CD4-positive, alpha-beta T cell (primary cell): ENCODE measurements at places on chromosomes 13 and 19. TPM values are rescaled to one million over a fixed set of nuclear protein-coding genes. Genes with fewer than 3 reads are reported as not detected.

DNA sequence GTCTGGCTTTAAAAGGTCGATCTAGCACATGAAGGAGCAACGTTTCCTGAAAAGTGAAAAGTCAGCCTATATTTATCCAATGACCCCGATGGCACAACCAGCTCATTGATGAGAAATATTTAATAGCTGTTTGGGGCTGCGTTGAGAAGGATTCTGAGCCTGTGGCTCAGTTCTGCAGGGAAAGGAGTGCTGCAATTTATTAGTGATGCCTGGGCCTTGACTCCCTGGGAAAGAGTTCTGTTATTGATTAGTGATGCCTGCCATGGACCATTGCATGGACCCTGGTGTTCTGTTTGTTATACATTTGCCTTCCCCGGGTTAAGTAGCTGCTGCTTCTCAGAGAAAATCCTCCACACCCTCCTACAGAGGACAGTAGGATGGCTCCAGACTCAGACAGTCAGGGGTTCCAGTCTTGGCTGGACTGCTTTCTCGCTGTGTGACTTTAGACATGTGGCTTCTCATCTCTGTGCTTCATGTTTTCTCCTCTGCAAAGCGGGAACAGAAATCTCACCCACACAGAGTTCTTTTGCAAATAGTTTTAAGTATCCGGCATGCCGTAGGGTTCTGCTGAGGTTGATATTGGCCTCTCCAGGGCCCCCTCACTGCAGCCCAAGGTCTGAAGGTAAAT is 17.7 kb upstream of the PTPRS start:
- DNase-seq, result no peak

The PEG3 gene
- total RNA-seq, result 0.06 TPM

DNA sequence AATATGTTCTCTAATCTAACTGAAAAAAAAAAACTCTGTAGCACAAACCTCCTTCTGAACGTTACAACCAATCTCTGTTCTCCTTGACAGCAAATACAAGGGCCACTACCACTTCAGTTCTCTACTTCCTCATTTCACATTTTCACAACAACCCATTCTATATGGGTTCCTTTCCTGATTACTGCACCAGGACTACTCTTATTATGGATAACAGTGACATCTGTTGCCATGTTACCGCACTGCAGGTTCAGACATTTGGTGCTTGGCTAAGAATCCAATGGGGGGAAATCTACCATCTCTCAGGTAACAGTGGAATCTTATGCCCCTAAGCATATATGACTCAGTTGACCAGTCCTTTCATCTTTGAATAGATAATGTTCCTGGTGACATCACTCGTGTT is 11.6 kb upstream of the FPR3 start:
- peak; percentile 44 for DNase-seq

The ETV2 gene
- 0.58 TPM for total RNA-seq

GRCh38 chr19:34173193-34173956 is 1.1 kb downstream of the LSM14A start:
- peak; percentile 3 for DNase-seq

The GSX1 gene
- not detected for total RNA-seq

- no peak for DNase-seq
Measured at GRCh38 chr13:111418101-111418500, 97.7 kb downstream of the TEX29 start.

DNA sequence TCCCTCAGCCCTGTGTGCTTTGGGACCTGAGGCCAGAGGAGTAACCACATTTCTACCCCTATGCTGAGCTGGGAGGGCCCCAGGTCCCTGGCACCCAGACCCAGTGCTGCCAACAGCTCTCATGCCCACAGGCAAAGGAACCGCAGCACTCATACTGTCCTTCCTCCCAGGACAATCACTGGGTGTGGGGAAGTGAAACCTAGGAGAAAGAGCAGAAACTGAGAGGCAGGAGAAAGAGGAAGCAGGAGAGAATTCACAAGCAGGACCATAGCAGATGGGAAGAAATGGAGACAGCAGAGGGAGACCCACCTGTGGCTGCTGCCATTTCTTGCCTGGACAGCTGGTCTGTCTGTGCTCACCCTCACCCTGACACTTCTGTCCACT is 18.9 kb downstream of the CCDC97 start:
- no peak for DNase-seq

DNA sequence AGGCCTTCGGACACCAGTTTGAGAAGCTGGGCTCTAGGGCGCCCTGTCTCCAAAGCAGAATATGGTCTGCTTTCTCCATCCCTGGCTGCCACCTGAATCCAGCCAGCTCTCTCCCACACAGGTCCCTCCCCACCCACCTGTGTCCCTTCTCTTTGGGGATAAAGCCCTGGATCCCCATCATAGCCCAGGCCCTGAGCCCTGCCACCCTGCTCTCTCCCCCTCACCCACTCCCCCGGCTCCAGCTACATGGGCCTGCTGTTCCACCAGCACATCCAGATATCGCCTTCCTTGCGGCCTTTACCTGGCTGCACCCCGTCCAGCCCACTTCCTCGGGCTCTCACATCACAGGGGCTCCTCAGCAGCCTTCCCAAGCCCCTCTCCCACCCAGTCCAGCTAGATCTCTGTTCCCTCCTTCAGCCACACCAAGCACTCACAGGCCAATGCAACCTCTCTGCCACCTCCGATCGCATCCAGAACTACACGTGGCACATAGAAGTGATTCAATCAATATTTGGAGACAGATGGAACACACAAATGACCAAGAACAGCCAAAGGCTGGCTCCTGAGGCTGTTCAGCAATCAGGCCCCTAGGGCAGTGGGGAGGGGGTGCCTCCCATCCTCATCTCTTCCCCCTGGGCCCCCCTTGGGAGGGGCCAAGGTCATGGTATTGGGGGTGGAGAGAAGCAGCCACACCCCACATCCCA is 7.6 kb downstream of the AKT2 start:
- DNase-seq, result no peak

GRCh38 chr13:50794226-50794625 is 49.3 kb downstream of the DLEU7 start:
- DNase-seq, result no peak

GRCh38 chr13:69935043-69935442 is 172.6 kb upstream of the ATXN8OS start:
- DNase-seq, result no peak

DNA sequence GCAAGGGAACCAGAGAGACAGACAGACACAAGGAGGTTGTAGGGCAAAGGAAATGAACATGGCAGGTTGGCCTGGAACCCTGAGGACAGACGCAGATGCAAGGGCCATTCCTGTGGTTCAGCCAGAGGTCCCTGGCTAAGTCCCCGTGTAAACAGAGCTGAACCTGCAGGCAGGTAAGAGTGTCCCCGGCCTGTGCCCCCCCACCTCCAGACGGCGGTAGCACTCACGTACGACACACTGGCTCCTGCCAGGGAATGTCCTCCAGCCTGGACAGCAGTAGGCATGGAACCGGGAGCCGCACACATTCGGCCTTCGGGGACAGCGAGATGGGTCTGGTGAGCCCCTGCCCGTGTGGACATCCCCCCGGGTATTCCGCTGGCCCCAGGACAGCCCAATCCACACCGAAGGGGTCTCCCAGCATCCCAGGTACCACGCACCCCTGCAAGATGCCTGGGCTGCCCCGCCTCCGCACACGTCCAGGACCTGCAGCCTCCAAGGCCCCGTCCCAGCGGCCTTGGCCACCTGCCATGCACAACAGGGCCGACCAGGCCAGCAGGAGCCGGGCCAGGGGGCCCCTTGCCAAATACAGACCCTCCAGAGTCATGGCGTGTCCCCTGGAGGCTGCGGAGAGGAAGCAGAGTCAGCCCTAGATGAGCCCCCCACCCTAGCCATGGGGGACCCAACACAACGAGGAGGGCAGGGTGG is 2.4 kb downstream of the FBN3 start:
- DNase-seq, result no peak

The ZNF723 gene
- not detected for total RNA-seq

- DNase-seq, result no peak
Measured at GRCh38 chr19:41877916-41878905, 1.1 kb downstream of the CD79A start.

DNA sequence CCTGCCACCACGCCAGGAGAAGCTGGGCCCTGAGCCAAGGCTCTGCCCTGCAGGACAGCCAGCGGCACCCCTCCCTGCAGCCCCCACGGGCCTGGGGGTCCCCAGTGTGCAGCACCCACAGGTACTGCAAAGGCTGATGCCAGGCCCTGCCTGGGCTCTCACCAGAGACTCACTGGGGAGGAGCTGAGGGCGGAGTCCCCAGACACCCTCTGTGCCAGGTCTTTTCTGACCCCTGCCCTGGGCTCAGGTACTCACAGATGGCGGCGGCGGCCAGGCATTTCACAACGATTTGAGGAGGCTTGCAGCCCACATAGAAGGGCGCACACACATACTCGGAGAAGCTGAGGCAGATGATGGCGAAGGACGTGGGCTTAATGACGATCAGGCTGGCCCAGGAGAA is 5.7 kb downstream of the SLC7A9 start:
- no peak for DNase-seq

The ZNF527 gene
- total RNA-seq, result 8.4 TPM

The RGS9BP gene
- not detected for total RNA-seq

DNA sequence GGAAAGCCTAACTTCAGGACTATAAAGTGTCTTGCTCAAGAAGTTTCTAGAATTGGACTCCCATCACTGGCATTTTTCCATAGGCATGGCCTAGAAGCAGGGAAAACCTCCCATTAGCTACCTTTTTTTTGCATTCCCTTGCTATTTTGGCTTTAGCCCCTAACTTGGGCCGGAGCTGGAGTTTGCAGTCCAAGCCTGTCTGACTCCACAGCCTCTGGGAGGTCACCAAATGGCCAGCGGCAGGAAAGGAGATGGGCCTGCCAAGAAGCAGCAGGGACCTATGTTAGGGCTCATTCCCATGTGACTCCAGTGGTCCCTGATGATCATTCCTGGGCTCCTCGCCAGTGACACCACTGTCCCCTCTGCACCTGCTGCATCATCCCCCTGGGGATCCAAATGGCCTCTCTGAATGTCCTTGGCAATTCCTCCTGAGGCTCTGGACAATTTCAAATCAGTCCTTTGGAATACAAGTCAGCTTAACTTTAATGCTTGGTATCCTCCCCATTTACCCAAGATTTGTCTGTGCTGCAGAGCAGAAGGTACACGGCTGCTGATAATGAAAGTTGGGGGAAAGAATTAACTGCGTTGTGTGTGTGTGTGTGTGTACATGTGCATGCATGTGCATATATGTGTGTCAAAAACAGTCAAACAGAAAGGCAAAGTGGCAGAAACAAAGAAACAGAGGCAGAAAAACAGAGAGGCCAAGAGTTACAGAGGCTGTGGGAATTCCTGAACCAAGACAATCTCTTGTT is 69.8 kb upstream of the SERP2 start:
- no peak for DNase-seq

The SOX21 gene
- not detected for total RNA-seq

- DNase-seq, result no peak
Measured at GRCh38 chr13:55214841-55215345, 1925.8 kb upstream of the PRR20A start.

- DNase-seq, result no peak
Measured at GRCh38 chr13:77918391-77919245, at the start of gene EDNRB. TSS of gene EDNRB (minus strand) at chr13:77918831. CDS start at chr13:77918573, 258 bp downstream.

DNA sequence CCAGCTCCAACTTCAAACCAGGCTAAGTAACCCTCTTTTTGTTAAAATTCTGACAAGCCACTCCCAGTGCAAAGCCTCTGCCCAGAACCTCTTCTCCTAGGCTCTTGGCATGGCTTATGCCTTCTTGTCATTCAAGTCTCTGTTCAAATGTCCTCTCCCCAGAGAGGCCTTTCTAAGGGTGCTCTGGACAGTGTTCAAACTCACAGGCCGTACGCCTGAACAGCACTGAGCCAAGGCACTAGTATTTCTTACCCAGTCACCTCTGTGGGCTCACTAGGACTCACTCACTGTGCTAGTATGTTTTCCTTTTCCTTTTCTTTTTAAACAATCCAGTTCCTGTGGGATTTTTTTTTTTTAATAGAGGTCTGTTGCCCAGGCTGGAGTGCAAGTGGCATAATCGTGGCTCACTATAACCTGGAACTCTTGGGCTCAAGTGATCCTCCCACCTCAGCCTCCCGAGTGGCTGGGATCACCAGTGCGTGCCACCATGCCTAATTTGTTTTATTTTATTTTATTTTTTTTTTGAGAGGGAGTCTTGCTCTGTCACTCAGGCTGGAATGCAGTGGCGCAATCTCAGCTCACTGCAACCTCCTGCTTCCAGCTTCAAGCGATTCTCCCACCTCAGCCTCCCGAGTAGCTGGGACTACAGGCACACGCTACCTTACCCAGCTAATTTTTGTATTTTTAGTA is 2.3 kb upstream of the ASF1B start:
- DNase-seq, result no peak

- DNase-seq, result no peak
Measured at GRCh38 chr13:79380997-79381396, 25.1 kb downstream of the RBM26 start.

- no peak for DNase-seq
Measured at GRCh38 chr13:97279913-97280312, 57.8 kb downstream of the MBNL2 start.

- DNase-seq, result no peak
Measured at GRCh38 chr13:27969082-27969865, at the start of gene CDX2. TSS of gene CDX2 (minus strand) at chr13:27969315. CDS start at chr13:27969006, 309 bp downstream.

DNA sequence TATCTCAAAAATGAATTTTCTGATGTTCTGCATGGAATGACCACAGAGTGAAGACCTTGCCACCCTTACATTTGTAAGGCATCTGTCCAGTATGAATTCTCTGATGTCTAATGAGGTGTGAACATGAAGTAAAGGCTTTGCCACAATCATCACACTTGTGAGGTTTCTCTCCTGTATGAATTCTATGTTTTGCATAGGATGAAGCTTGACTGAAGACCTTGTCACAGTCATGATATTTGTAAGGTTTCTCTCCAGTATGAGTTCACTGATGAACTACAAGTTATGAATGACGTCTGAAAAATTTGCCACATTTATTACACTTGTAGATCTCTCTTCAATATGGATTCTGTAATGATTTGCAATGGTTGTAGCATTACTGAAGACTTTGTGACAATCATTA is 13.3 kb downstream of the ZNF816 start:
- DNase-seq, result no peak

The ATP7B gene
- total RNA-seq, result 0.85 TPM

DNA sequence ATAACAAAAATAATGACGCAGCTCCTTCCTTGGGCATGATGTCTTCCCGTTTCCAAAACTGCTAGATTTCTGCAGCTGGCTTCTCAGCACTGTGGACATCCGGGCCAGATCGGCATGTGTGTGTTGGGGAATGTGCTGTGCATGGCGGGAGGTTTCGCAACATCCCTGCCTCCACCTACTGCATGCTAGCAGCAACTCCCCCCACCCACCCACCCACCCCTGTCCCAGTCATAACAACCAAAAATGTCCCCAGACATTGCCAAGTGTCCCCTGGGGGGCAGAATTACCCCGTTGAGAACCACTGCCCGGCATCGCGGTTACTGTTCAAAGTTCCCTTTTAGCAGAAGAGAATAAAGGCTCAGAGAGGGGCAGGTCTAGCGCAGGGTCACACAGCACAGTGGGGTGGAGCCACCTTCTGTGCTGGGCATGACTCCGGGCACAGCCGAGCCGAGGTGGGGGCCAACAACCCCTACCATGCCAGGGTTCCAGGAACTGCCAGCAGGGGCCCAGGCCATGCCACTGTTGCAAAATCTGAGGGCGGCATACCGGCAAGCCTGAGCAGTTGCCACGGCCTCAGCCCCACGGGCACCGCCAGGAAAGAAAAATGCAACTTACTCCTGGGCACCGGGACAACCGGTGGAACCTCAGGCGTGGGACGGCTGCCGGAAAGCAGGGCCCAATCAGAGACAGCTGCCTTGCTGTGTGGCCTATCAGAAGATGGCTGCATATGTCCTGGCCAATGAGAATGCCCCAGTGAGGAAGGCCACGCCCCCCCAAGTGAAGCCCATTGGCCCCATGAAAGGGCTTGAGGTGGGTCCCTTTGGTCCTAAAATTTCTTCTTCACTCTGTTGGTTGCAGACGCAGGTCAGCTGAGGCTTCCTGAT is 22.5 kb upstream of the NFIC start:
- peak; percentile 57 for DNase-seq

GRCh38 chr13:42735010-42735409 is 46.4 kb upstream of the FAM216B start:
- DNase-seq, result no peak
